Right hindlimb (tissue), 1 donor: ENCODE measurements at places on chromosomes 16 and 17.

GRCh38 chr16:85530370-85530739, 82.8 kb upstream of the GSE1 start:
- no peak for DNase-seq

GRCh38 chr17:18382441-18383078, 5.0 kb downstream of the EVPLL start:
- no peak for DNase-seq

DNA sequence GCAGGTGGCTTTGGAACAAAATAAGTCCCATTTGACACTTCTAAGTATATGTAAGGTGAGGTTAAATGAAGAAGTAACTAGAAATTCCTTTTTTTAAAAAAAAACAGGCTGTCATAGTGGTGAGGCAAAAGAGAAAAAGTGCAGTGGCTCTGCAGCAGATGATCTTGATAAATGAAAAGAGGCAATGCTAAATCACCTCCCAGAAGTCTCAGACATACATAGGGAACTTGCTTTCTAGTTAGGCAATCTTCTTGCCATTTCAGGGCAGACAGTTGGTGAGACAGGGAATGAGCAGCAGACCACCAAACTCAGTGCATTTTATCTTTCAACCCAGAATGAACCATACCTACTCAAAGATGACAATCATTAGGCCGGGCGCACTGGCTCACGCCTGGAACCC, 90.8 kb downstream of the MYO1D start:
- no peak for DNase-seq

- no peak for DNase-seq
Measured at GRCh38 chr17:18185391-18185790, 1.8 kb downstream of the ALKBH5 start.

DNA sequence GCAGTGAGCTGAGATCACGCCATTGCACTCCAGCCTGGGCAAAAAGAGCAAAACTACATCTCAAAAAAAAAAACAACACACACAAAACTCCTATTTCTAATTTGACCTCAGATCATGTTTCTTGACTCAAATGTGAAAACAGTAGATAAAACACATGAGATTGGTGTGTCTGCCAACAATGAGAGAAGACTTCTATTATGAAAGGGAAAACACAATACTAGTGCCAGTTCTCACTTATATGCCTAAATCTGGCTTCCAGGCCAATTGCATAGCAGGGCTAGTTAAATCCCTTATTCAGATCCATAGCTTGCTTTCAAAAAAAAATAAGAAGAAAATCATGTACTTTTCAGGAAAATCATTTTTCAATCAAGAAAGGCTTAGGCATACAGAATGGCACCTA, 39.4 kb downstream of the AP1G1 start:
- no peak for DNase-seq

DNA sequence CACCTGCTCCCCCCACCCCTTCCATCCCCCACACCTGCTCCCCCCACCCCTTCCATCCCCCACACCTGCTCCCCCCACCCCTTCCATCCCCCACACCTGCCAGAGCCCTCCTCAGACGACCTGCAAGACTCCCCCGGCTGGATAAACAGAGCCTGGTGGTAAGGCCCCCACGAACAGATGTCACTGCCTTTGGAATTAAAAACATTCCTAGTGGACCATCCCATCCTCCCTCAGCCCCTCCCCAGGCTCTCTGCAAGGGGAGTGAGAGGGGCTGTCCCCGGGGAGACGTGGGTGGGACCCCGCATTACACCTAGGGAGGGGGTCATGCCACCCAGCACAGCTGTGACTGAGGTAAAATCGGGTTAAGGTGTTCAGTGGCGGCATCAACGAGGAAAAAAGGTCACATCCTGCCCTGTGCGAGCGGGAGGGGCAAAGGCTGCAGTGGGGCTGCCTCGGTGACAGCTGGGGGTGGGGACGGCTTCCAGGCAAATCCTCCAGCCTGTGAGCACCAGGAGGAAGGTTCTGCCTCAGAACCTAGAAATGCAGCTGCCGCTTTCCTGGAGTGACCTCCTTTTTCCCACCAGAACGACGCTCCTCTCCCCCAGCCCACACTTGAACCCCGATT, 38.7 kb downstream of the TIMM22 start:
- DNase-seq, result no peak

- DNase-seq, result no peak
Measured at GRCh38 chr17:75734674-75735294, 13.5 kb downstream of the ITGB4 start.
